Stimulated activated CD8-positive, alpha-beta memory T cell treated with anti-CD3 and anti-CD28 coated beads, Interleukin-7, amount 100 ng/mL, for 24 hours (primary cell): ENCODE measurements at places on chromosomes 7 and 10.

- DNase-seq: no peak
Observed at GRCh38 chr10:22365233-22365632, 19.9 kb downstream of the SPAG6 start.

DNA sequence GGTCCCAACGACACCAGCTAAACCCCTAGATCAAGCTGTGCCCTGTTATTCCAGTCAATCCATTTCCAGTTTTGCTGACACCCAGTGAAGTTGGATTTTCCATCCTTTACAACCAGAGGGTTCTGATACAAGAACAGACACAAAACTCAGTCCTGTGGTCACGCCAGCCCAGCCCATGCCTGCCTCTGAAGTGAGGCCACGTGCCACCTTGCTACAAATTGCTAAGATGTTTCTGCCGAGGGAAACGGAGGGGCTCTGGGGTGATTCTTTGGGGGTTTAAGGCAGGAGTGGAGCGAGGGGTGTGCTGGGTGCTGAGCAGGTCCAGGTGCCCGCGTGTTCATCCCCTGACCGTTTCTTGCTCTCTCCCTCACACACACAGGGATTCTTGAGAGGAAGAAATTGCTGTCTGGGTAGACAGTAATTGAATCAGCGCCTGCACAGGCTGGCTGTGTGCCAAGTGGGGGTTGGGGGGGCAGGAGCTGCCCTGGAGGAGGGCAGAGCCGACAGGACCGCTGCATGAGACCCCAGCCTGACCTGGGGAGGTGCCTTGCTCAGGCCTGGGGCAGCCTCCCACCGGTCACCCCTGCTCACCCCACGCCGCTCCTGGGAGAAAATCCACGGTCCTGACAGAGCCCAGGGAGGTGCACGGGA, 38.1 kb downstream of the ADAP1 start:
- DNase-seq: no peak

DNA sequence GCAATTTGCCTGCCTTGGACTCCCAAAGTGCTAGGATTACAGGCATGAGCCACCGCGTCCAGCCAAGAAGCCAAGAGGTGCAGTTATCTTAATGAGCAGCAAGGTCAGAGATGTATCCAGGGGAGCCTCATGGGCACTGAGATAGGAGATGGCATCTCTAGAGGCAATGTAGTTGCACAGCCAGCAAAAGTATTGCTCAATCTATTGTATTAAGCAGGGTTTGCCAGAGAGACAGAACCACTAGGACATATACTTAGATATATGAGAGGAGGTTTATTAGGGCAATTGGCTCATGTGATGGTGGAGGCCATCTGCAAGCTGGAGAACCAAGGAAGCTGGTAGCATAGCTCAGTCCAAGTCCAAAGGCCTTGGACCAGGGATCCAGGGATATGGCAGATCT, 16.3 kb upstream of the VPS26A start:
- no peak for DNase-seq

DNA sequence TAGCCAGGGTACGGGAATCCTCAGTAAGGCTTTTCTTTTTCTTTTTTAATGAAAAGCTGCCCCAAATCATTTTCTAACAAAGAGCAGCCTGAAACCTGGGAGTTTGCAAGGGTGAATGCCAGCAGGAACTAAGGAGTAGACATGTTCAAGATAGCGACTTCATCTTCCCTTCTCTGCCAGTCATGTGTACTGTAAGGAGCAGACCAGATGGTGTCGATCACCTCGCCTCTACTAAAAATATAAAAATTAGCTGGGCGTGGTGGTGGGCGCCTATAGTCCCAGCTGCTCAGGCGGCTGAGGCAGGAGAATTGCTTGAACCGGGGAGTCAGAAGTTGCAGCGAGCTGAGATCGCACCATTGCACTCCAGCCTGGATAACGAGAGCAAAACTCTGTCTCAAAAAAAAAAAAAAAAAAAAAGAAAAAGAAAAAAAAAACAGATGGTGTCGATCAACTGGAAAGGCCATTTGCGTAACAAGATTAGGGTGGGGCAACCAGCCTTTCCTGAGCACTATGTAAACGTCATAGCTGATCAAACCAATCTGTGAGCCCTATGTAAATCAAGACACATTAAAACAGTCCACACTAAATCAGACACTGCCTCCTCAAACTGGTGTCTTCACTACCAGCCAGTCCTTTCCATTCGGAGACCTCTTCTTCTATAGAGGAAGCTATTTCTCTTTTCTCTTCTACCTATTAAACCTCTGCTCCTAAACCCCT, 33.8 kb downstream of the NOLC1 start:
- DNase-seq: no peak

DNA sequence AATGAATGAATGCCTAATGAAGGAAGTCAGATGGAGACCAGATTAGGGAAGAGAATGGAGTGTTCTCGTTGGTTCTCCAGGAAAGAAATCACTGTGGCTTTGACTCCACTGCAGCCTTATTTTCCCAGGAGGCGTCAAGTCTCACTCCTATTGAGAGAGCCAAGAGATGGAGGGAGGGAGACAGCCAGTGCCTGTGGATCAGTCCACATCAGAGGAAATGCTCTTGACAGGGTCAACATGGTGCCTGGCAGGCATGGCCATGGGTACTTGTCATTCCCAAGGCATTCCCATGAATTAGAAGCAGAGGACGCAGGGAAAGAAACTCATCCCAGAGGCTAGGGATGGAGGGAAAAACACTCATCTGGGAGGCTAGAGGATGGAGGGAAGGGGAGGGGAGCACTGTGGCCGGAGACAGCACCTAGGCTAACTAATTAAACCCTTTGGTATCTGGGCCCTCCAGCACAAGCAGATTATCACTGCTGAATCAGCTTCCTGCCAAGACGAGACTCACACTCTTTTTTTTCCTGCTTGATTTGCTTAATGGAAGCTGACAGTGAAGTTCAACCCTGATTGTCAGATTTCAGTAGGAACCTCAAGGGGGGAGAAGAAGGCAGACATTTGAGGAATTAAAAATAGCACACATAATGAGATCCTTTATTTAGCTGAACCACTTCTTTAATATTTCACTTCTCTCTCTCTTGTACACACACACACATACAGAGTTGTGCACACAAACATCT, 1233.2 kb upstream of the AUTS2 start:
- no peak for DNase-seq

DNA sequence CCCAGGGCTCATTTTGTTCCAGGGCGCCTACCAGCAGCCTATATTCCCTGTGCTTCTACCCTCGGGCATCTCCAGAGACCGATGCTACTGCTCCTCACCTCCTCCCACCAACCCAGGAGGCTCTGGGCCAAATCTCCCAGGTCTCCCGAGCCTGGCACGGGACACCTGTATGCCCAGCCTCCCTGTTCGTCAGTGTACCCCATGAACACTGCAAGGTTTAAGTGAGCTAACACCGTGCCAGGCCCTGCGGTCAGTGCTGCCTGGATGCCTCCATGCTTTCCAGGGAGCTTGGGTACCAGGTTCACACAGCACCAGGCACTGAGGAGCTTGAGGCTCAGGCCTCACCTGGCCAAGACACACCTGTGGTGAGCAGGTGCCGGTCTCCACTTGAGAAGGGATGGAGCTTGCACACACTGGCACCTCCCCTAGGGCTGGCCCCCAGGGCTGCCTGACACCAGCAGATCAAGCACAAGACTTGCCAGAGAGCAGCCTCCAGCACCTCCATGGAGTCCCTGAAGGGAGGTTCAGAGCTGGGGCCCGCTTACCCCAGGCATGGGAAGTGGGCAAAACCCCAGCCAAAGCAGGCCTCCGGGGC, 80.3 kb downstream of the FAM53B start:
- DNase-seq: no peak

DNA sequence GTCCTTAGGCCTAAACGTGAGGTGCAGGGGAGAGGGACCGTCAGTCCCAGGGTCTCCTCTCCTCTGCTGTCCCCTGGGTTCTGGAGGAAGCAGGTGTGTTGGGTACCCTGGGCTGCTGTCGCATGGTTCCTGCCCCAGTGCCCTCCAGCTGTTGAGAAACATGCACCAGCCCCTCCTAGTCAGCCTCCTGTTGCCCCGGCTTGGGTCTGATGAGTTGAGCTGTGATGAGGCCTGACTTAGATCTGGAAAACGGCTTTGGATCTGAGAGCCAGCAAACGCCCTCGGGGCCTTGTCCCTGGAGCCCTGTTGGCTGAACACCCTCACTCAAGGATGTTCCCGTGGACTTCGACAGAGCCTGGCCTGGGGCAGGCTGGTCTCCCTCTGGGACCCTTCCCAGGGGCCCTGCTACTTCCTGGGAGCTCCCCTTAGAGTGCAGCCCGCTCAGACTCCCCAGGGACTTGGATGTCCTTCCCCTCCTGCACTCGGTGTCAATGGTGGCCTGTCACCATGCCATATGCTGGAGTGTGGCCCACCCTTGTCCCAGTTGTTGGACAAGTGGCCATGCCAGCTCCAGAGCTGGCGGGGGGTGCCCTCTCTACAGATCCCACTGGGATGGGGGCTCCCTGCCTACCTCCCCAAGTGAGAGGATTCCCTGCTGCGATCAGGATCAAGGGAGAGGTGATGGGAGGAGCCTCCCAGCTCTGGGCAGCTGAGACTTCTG, 12.3 kb downstream of the ZNF316 start:
- no peak for DNase-seq

DNA sequence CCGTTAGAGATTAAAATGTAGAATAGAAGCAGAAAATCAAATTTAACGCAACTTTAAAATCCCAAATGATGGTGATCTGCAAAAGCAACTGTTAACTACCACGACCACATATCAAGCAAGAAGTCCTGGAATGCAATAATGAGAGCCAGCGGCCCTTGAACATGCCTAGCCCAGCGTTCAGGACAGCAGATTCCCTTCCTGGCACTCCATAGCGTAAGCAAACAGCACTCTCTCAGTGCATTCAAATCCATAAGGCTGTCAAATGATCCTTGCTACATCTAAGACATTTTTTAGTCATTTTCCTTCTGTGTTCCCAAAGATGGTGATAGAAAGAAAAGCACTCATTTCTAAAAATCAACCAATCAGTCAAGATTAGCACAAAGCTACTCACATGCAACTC, 48.1 kb downstream of the CHST15 start:
- DNase-seq: no peak

- no peak for DNase-seq
Observed at GRCh38 chr7:159014297-159015062, 130.2 kb downstream of the VIPR2 start.

- no peak for DNase-seq
Observed at GRCh38 chr10:28263136-28263857, 39.6 kb downstream of the MPP7 start.

DNA sequence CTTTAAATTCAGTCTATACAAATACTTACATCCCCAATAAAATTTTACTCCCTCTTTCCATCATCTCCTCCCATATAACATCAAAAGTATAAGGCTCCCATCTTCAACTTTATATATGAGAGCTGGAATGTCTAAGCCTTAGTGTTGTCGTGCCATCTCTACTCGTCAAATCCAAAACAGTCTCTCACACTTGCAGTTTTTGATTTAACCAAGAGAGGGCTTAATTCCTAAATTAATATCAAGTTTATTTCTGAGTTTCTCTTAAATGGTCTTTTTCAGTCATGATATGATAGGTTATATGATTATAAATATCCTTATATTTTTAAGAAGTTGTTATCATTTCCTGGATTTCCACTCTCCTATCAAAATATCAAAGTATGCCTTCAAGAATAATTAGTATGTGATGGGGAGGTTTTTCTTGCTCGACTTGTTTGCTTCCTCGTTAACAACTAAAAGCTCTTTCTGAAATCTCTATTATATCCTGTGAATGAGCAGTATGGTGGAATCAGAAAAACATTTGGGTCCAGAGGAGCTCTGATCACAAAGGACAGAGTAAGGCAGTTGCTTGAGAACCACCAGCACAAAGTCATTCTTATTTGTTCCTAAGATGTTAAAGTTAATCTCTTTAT, 12.5 kb upstream of the LIPK start:
- no peak for DNase-seq

DNA sequence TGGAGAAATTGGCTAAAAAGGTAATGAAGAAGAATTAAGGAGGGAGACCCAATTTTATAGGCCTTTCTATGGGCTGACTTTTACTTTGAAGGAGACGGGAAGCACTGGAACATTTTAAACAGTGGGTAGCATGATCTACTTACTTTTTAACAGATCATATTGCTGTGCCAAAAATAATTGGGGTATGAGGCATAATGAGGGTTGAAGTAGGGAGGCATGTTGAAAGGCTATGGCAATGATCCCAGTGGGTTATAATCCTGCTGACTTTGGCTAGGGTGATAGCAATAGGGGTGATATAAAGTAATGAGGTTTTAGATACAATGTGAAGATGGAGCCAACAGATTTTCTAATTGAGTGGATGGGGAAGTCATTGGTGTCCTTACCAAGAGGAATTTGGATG, 73.2 kb downstream of the GPR37 start:
- DNase-seq: no peak

- no peak for DNase-seq
Observed at GRCh38 chr7:84142726-84143125, 51.9 kb downstream of the SEMA3A start.

- no peak for DNase-seq
Observed at GRCh38 chr10:51630640-51631005, 68.8 kb downstream of the CSTF2T start.

DNA sequence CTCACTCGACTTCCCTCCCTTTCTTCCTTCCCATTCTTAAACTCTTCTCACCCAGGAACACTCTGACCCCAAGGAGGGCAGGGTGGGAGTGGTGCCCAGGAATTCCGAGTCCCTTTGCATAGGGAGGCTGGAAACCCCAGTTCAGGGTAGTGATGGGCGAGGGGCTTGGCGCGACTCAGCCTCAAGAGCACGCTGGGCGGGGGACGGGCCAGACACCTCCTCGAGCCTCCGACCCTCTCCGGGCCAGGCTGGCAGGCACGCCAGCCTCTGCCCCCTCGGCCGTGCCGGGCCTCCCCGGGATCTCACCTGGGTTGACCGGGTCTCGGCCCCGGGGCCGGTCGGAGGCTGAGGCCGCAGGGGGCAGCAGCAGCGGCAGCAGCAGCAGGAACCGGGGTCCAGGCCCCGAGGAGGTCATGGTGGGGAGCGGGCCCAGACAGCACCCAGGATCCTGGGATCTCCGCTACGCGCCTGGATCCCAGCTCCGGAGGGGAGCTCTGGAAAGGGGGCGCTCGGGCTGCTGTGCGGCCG, 457 bp downstream of the PLOD3 start:
- no peak for DNase-seq

DNA sequence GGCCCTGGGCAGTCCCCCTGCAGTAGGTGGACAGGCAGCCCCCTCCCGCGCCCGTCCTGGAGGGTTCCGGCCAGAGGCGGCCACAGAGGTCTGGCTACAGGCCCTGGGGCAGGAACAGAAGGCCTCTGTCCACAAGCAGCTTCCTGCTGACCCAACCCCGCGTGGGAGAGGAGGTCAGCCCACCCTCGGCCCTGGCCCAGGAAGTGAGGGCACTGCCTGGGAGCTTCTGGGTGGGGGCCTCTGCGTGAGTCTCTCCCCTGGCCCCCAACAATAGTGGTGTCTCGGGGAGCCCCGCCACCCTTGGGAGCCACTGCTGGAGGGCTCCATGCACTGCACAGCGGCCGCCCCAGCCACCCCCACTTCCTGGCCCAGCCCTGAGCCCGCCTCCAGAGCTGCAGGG, 4.7 kb downstream of the MICALL2 start:
- no peak for DNase-seq
